ENCODE measurements at places on chromosomes 12 and 14. TPM values are rescaled to one million over a fixed set of nuclear protein-coding genes. Genes with fewer than 3 reads are reported as not detected.

TSPAN31 gene
- 85.3 TPM for total RNA-seq

OTX2 gene
- not detected for total RNA-seq

LTBR gene
- total RNA-seq, result 59.1 TPM

KLHL33 gene
- total RNA-seq, result 0.17 TPM

FGD4 gene
- 19.2 TPM for total RNA-seq

RHOJ gene
- 2.0 TPM for total RNA-seq

ANKRD33 gene
- total RNA-seq, result 0.15 TPM

RHEBL1 gene
- not detected for total RNA-seq

DAO gene
- total RNA-seq, result not detected

Measured in smooth muscle cell of trachea (primary cell).